ENCODE measurements at places on chromosomes 16 and 17.
A peak's percentile ranks its signal among the peaks of the same experiment; 100 is the strongest.

DNA sequence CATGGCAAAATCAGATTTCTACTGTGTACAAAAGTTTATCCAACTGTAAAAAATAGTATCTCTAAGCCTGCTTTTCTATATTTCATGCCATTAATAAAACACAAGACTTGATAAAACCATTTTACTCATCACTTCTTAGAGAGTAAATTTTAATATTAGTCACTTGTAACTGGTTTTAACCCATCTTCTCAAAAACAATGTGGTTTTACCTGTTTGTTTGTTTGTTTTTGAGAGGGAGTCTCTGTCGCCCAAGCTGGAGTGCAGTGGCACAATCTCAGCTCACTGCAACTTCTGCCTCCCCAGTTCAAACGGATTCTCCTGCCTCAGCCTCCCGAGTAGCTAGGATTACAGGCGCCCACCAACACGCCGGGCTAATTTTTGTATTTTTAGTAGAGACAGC lies 32.1 kb downstream of the UBE2G1 start:
- no peaks in the 10 kb centered on the region for H3K36me3 ChIP-seq
- no peaks in the 10 kb centered on the region for H3K27me3 ChIP-seq
- H3K4me1 ChIP-seq = peaks cover 5% of the 10 kb centered on the region
- no peak overlapping the region for H3K27ac ChIP-seq

DNA sequence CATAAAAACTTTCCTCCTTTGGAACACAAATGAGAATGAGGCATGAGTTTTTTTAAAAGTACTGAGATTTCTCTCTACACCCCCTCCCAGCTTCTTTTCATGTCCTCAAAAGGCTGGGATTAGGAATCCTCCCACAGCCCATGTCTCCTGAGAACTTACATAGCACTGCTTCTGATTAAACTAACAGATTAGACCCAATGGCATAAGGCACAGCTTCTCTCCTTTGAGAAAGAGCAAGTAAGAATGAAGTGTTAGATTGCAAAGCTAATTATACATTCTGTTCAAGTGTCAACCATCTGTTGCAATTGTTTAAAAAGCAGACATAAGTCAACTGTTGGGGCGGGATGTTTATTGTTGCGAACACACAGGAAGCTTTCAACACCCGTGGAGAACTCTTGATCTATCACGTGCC lies 715.1 kb downstream of the CDH11 start:
- H3K27me3 ChIP-seq = no peaks in the 10 kb centered on the region
- peak; percentile 48 for DNase-seq
- H3K4me3 ChIP-seq = no peak overlapping the region
- no peaks in the 10 kb centered on the region for H3K36me3 ChIP-seq
- H3K27ac ChIP-seq = no peak overlapping the region

DNA sequence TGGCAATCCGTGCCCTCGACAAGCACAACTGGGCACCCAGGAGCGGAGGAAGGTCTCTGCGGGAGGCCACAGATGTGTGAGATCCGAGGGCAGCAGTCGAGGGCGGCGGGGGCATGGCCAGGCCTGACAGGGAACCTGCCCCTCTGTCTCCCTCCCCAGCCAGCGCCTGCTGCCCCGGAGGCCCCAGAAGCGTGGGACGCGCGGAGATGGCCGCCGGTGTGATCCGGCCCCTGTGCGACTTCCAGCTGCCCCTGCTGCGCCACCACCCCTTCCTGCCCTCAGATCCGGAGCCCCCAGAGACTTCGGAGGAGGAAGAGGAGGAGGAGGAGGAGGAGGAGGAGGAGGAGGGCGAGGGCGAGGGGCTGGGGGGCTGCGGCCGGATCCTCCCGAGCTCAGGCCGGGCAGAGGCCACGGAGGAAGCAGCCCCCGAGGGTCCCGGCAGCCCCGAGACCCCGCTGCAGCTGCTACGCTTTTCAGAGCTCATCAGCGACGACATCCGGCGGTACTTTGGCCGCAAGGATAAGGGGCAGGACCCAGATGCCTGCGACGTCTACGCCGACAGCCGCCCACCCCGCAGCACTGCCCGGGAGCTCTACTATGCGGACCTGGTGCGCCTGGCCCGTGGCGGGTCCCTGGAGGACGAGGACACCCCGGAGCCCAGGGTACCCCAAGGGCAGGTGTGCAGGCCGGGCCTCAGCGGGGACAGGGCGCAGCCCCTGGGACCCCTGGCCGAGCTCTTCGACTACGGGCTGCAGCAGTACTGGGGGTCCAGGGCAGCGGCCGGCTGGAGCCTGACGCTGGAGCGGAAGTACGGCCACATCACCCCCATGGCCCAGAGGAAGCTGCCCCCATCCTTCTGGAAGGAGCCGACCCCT lies 1.7 kb downstream of the PERCC1 start:
- H3K4me1 ChIP-seq = no peaks in the 10 kb centered on the region
- peaks cover 38% of the 10 kb centered on the region for H3K27me3 ChIP-seq
- DNase-seq = no peak
- H3K4me3 ChIP-seq = peak overlapping the region; percentile 11

GRCh38 chr17:21300601-21301571 lies 16.4 kb downstream of the MAP2K3 start:
- H3K4me1 ChIP-seq = peaks cover 7% of the 10 kb centered on the region
- no peak for DNase-seq
- H3K27ac ChIP-seq = no peak overlapping the region
- H3K27me3 ChIP-seq = no peaks in the 10 kb centered on the region

- no peaks in the 10 kb centered on the region for H3K36me3 ChIP-seq
- H3K27ac ChIP-seq = no peak overlapping the region
- no peaks in the 10 kb centered on the region for H3K27me3 ChIP-seq
- H3K4me1 ChIP-seq = no peaks in the 10 kb centered on the region
- H3K4me3 ChIP-seq = no peak overlapping the region
- DNase-seq = no peak
These were observed 710.1 kb downstream of the KCNJ2 start for GRCh38 chr17:70879401-70879800.

DNA sequence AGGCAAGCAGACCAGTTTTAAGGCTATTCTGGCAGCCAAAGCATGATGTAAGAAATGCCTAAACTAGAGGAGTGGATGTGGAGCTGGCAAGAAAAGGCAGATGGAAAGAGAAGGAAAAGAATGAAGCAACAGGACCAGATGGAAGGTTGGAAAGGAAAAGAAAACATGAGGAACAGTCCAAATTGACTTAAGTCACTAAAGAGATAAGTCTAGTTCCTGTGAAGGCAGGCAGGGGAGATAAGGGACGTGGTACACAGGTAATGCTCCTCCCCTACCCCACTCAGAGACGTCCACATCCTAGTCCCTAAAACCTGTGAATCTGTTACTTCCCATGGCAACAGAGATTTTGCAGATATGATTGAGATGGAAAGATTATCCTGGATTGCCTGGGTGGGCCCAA lies 43.5 kb downstream of the TEX2 start:
- no peak for DNase-seq
- H3K27me3 ChIP-seq = no peaks in the 10 kb centered on the region
- no peaks in the 10 kb centered on the region for H3K36me3 ChIP-seq
- peaks cover 18% of the 10 kb centered on the region for H3K4me1 ChIP-seq
- H3K27ac ChIP-seq = no peak overlapping the region

DNA sequence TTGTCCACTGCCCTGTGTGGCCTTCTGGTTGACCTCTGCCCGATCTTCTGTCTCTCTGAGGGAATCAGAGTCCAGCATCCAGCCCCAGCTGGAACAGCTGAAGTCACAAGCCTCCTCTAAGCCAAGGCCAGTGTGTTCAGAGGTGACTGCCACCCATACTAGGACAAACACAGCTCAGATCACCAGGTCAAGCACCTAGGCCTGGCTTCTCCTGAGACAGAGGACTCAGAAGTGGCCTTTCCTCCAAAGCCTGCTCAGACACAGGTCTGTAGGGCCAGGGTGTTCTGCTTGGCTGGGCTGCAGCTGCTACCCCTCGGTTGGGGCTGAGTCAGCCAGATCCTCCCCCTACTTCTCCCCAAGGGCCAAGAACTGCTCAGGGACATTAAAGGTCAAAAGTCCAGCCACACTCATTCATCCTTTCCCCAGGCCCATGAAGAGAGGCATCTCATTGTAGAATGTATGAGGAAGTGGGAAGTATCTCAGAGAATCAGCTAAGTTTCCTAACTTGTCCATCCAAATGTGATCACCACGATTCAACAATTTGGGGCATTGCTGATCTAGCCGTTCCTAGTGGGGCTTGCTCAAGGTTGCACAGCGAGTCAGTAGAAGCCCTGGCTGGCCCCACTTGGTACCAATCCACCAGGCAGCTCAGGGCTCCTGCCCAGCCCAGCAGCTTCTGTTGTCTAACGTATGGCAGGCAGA lies 7.6 kb downstream of the SLC46A1 start:
- H3K4me3 ChIP-seq = no peak overlapping the region
- H3K4me1 ChIP-seq = peaks cover 21% of the 10 kb centered on the region
- H3K27ac ChIP-seq = peak overlapping the region; percentile 20
- H3K36me3 ChIP-seq = peaks cover 17% of the 10 kb centered on the region

DNA sequence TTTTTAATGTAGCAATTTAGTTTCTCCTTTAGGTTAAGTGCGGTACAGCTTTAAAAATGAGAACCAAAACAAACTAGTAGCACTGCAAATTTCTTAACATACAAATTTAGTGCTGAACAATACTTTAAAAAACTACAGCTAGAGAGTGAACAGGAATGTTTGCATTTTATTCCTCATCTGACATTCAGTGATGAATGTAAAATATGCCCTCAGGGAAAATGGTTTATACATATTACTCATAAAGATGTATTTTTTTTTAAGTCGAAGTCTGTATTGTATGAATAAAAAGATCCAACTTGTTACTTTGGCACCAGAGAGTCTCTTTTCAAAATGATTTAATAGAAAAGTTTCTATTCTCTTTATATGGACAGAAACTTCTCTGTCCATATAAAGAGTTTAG lies 96.8 kb downstream of the BRIP1 start:
- no peaks in the 10 kb centered on the region for H3K36me3 ChIP-seq
- no peak for DNase-seq
- no peak overlapping the region for H3K4me3 ChIP-seq

- H3K27ac ChIP-seq = peak overlapping the region; percentile 20
- no peaks in the 10 kb centered on the region for H3K36me3 ChIP-seq
- peaks cover 17% of the 10 kb centered on the region for H3K4me1 ChIP-seq
- H3K4me3 ChIP-seq = no peak overlapping the region
- DNase-seq = no peak
These were observed 9.0 kb upstream of the MAP3K14 start for GRCh38 chr17:45325810-45326209.

DNA sequence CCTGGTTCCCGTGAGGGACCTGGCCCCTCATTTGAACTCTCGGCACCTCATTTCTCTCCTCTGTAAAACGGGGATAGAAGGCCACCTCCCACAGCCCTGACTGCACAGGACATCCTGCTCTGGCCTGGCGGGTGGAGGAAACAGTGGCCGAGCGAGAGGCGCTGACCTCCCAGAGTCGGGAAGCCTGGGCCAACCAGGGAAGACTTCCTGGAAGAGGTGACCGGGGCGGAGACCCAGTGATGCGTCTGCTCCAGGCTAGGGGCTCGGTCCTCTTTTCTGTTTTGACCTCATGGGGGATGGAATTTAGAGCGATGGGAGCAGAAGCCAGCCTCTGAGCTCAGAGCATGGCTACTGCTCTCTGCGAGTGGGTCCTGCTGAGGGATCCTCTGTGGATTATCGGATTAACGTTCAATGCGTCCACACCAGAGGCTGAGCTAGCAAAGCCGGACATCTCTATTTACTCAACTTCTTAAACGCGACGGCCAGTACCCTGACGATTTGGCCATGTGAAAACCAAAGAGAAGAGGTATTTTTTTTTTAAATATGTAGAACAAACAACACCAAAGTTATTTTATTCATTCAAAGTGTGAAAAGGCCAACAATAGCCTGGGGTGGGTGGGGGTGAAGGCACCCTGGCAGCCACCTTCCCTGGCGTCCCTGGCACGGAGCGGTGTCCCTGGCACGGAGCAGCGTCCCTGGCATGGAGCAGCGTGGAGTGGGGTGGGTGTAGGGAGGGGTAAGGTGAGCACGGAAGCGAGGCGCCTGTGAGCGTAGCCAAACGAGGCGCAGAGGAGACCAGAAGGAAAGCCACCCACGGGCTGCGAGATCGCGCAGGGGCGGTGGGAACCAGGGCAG lies 9.2 kb upstream of the MSLN start:
- H3K36me3 ChIP-seq = no peaks in the 10 kb centered on the region
- H3K4me3 ChIP-seq = no peak overlapping the region
- peaks cover 3% of the 10 kb centered on the region for H3K4me1 ChIP-seq

DNA sequence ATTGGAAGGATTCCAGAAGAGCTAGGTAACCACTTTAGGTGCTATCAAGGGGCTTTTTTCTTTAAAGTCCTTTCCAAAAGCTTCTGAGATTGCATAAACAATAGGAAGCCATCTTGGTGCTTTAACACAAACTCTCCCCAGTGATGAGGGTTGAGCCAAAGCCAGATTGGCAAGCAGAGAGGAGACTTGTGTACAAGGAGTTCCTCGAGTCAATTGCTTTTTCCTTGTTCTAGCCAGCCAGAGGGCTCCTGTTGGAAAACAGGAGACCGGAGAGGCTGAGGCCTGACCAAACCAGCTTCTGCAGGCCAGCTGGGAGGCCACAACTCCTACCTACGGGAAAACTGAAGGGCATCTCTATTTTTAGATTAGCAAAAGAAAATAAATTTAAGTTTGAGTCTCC lies 46.5 kb downstream of the MAPT start:
- H3K36me3 ChIP-seq = no peaks in the 10 kb centered on the region
- H3K4me1 ChIP-seq = peaks cover 3% of the 10 kb centered on the region
- peaks cover 71% of the 10 kb centered on the region for H3K27me3 ChIP-seq
- no peak overlapping the region for H3K27ac ChIP-seq
- no peak overlapping the region for H3K4me3 ChIP-seq

Measured in mesenchymal stem cell (in vitro differentiated cells and primary cell).